ENCODE measurements at places on chromosomes 7 and 10.

GRCh38 chr7:18294411-18294810 is 201.1 kb upstream of the HDAC9 start:
- no peak for DNase-seq

GRCh38 chr10:97050205-97050745 is 135.5 kb downstream of the SLIT1 start:
- DNase-seq = no peak

GRCh38 chr10:91665842-91666241 is 33.0 kb upstream of the PPP1R3C start:
- DNase-seq = no peak

- DNase-seq = no peak
These were observed 60.8 kb downstream of the NPSR1 start for GRCh38 chr7:34718867-34719266.

DNA sequence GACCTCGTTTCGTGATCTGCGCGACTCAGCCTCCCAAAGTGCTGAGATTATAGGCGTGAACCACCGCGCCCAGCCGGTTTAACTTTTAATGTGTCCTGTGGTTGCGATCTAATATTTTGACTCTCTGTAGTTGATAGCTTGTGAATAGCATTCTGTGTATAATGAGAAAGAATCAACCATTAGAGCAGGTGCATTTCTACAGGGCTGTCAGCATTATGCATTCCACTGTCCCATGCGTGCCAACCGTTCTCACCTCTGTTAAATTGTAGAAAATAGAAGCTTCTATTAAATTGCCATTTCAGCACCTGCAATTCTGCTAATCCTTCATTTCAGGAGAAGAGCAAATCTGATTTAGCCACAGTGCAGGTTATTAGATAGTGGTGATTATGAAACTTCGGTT is 61.7 kb downstream of the VIM start:
- DNase-seq = no peak

DNA sequence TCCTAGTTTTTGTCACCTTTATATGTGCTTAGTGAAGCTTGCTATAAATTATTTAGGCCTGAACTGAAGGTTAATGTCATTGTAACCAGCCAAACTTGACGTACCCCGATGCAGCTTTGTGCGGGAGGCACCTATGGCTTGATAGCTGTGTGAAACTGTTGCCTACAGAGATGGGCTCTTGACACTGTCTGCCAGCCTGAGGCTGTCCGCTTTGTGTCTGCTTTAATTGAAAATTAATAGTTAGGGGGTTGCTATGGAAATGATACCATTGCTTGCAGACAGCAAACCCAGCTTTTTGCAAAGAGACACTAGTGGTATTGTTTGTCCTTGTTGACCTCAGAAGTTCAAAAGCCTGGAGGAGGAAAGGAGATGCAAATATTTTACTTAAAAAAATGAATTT is 2.1 kb upstream of the FOXP2 start:
- no peak for DNase-seq

DNA sequence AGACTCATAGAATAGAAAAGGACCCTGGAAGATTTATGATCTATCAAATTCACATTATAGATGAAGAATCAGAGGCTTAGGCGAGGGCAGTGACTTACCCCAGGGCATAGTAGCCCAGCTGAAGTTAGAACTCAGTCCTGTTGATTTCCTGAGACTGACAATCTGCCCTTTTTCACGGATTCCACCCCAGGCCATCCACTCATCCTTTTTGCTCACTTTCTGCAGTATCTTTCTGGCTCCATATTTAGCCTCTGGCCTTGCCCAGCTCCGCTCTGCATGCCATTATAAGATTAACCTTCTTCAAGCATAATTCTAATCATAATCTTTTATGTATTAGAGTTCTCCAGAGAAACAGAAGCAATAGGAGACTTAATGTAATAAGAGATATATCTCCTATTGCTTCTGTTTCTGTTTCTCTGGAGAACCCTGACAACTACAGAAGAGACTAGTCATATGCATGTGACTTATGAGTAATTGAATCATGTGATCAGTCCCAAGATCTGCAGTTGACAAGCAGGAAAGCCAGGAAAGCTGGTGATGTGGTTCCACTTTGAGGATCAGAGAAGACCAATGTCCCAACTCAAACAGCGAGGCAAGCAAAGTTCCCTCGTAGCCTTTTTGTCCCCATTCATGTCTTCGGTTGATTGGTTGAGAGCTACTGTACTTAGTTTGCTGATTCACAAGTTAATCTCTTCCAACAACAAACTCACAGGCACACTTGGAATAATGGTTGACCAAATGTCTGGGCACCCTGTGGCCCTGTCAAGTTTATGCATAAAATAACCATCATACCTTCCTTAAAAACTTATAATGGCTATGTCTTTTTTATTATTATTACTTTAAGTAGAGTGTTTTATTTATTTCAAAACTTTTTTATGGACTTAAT is 412.1 kb downstream of the SUGCT start:
- DNase-seq = no peak

GRCh38 chr7:106444068-106444655 is 159.4 kb upstream of the NAMPT start:
- DNase-seq = no peak

GRCh38 chr10:27285093-27285492 is 44.5 kb upstream of the ACBD5 start:
- no peak for DNase-seq

DNA sequence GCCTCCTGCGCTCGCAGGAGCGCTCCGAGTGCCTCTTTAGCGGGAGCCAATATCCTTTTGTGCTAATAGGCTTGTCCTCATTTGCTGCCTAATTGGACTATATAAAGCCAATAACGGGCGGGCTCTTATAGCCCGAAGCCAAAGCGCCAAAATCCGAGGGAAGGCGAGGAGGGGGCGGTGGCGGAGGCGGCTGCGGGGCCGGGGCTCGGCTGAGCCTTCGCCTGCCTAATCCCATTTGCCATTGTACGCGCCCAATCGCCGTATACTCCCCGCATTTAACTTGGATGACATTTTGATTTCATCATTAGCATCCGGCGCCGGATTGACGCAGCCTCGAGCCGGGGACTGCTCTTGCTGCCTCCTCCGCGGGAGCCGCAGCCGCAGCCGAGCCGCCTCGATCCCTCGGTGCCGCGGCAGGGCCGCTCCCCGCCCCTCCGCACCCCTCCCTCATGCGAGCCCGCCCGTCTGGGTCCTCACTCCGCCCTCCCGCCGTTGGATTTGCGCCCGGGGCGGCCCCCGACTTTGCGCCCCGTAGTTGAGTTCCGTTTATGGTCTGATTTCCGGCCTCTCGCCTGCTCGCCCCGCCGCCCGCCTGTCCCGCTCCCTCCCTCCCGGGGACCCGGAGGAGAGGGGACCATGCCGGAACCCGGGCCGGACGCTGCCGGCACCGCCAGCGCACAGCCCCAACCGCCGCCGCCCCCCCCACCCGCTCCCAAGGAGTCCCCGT is at the start of gene HMX3:
Gene HMX3 (plus strand): TSS at position 556 of the 727 bp plus-strand sequence. CDS start 81 bp downstream, at position 637.
- DNase-seq = no peak

GRCh38 chr7:65325793-65326432 is 47.7 kb upstream of the ZNF92 start:
- no peak for DNase-seq

- DNase-seq = no peak
These were observed 16.8 kb downstream of the HK1 start for GRCh38 chr10:69295027-69295636.

- no peak for DNase-seq
These were observed 1.4 kb upstream of the IL6 start for GRCh38 chr7:22725585-22725984.

GRCh38 chr7:84948634-84949033 is 238.2 kb downstream of the SEMA3D start:
- DNase-seq = no peak

DNA sequence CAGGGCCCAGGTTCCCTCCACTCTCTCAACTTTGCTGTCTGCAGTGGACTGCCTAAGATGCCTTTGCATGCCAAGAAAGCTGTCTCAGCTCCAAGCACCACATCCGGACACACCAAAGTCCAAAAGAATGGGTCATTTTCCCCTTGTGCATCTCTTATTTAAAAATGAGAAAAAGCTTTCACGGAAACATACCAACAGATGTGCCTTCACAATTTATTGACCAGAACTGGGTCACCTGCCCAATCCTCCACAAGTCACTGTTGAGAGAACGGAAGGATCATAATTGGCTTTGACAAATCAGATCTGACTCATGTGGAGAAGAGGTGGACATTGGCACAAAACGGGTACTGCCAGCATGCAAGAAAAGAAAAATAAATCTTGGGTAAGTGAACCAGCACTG is 258.3 kb downstream of the SNX13 start:
- DNase-seq = no peak

Measured in activated T-helper 1 cell treated with anti-CD3 and anti-CD28 coated beads, Interleukin-2, amount 50 U/mL, for 16 hours (primary cell).